Activated naive CD4-positive, alpha-beta T cell treated with Interleukin-2 at 50 U/mL for 16 hours (primary cell): ENCODE measurements at places on chromosomes 13 and 19.

- DNase-seq = no peak
These were observed 14.1 kb upstream of the PCDH8 start for GRCh38 chr13:52862358-52863206.

DNA sequence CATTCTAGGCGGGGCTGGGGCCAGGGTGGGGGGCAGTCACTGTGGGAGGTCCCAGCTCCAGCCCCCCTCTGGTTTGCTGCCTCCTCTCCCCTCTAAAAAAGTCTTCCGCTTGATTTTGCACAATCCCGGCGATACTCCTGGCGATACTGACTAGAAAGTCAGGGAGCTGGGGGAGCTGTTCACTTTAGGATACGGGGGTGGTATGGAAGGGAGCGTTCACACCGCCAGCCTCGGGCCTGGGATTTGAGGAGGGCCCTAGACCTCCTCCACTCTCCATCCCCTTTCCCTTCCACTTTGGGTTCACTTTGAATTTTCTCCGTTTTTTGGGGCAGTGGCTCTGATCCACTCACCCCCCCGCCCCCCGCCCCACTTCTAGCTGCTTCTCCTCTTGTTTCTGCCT is 35.0 kb downstream of the KEAP1 start:
- DNase-seq = no peak

DNA sequence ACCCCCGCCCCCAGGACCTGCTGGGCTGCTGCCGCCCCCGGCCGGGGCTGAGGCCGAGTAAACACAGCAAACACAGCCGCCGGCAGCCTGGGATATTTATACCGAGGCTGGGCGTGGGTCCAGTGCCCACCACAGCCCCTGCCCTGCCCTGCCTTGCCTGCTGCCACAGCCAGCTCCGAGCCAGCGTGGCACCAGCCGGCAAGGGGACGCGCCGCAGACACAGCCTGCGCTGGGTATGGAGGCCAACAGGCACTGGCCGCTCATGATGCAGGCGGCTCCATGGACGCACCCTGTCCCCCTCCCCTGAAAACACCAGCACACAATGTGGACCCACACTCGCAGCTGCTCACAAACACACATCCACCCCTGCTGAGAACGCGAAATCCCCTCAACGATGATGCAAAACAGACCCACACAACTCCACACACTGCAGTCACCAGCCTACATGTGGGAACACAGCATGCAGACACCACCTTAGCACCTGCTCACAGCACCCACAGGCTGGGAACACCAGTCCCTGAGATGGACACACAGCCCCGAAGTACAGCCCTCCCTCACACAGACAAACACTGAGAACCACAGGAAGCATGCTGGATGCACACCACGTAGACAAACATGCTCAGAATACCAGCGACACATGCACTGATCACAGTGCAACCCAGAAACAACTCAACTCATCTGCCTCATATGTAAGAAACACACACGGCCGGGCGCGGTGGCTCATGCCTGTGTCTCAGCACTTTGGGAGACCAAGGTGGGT is 16.2 kb downstream of the CCDC97 start:
- DNase-seq = peak; percentile 28

DNA sequence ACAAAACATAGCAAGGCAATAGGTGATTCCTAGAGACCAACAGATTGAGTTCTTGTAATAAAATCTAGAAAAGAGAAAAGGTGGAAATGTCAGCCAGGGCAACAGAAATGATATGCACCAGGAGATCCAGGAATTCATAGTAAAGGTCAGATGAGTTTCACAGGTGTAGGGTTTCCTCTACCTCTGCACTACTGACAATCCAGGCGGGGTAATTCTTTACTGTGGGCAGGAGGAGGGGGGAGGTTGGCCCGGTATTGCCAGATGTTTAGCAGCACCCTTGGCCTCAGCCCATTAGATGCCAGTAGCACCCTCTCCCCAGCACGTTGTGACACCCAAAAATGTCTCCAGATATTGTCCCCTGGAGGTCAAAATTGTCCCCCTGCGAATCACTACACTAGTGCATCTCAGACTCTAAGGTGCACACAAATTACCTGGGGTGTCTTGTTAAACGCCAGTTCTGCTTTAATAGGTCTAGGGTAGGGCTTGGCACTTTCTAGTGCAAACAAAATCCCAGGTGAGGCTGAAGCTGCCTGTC is 3.5 kb upstream of the UBAC2 start:
- DNase-seq = no peak

DNA sequence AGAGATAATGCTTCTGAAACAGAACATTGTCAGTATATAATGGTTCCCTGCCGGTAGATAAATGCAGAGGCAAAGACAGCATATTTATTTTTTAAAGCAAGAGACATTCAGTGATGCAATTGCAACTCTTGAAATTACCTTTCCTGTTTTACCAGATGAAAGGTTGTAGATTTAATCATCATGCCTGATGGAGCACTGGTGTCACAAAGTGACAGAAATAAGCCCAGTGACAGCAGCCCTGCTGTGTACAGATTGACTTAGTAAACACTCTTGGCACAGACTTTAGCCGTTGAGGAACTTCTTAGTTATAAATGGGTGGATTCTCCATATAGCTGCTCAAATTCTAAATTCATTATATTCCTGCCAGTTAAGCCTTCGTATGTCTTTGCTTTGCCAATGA is 172.5 kb downstream of the ITGBL1 start:
- DNase-seq = peak; percentile 6

DNA sequence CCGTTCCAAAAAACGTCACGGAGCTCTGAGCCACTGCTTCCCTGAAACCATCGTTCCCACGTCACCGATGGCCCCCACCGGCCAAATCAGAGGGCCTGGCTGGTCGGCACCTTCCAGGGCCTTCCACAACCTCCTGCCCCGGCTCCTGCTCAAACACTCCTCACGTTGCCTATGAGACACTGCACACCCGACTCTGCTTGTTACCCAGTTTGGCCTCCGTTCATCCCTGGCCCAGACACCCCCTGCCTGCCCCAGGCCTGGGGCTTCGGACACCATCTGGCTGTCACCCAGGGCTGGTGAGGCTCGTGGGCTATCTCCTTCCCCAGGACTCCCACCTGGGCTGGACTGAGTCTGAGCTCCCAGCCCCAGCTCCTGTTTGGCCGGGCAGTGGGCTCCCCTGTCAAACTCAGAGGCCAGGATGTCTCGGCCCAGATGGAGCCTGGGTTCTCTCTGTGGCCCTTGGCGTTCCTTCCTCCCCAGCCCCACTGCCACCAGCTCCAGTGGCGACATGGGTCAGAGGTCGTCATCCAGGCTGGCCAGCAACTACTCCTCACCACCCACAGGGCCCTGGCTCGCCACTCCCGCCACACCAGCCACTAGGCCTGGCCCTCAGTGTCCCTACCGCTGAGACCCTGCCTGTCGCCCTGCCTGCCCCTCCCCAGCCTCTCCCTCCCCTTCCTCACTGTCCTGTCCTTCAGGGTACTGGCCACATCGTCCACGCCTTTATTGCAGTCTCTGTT is 17.7 kb downstream of the CERS1 start:
- DNase-seq = no peak

- peak; percentile 10 for DNase-seq
These were observed 588 bp downstream of the DNASE2 start for GRCh38 chr19:12880551-12881171.
